ENCODE measurements at places on chromosomes 13 and 19. TPM values are rescaled to one million over a fixed set of nuclear protein-coding genes. Genes with fewer than 3 reads are reported as not detected.

DNA sequence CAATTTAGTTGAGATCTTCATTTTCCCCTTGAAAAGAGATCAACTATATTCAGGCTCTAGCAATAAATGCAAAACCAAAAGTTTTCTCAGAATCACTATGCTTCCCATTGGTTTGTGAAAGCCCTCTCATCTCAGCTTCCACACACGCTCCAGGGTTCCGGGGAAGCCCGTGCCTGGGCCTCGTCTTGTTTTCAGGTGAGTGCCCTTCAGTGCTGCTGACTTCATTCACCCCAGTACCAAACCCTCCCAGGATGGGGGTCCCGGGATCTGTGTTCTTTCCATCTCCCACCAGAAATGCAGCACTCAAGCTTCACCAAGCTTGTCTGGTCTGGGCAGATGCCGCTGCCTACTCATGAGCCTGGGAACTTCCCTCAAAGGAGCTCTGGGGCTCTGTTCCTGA lies 97.7 kb downstream of the TEX29 start:
- no peak for DNase-seq

- no peak for DNase-seq
These were observed 132.5 kb downstream of the ZNF675 start for GRCh38 chr19:23554548-23554947.

Gene DDX49
- 40.3 TPM for polyA plus RNA-seq

Gene OR4F17
- not detected for polyA plus RNA-seq

Gene KIR2DL1
- polyA plus RNA-seq, result not detected
